Fibroblast of skin of abdomen (primary cell): ENCODE measurements at places on chromosomes 7 and 10.

GRCh38 chr10:51314481-51314880 is 240.2 kb downstream of the PRKG1 start:
- DNase-seq: peak; percentile 18

DNA sequence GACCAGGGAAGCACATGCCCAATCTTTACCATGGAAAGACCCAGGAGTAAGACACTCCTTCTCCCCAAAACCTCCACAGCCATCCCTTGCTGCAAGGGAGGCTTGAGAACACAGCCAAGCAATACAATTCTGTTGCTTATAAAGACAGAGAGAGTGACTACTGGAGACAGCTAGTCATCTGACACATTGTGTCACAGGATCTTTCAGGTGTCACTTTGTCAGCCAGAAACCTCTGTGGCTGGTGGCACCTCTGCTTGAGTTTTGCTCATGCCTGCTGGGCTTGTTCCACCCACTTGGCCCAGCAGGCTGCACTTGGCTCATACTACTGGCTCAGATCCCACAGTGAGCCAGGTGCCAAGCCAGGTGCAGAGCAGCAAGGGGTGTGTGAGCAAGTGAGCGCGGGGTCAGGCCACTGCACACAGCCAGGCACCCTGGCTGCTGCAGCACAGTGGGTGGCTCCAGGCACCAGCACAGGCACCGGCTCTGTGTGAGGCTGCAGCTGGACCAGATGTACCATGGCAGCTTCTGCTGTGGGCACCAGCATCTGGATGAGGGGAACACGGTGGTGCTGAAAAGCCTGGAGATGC is 12.4 kb upstream of the PRLHR start:
- no peak for DNase-seq

GRCh38 chr10:116720668-116721546 is 21.5 kb downstream of the HSPA12A start:
- no peak for DNase-seq

DNA sequence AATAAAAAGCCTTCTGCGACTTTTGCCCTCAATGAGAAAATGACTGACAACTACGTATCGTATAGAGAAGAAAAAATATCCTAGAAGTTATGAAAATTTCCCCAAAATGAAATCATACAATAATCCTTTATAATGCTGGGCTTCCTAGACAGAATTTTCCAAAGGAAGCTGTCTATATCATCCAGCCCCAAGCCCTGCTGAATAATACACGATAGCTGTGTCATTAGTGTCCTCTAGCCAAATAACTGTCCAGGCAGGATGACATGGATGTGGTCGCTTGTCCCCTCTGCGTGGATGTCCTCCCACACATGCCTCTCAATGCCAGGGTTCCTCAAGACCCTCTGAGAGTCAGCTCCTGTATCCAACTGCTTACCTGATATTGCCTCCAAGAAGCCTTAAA is 61.7 kb upstream of the ECHDC3 start:
- DNase-seq: no peak

- no peak for DNase-seq
Measured at GRCh38 chr10:131146790-131147189, 164.7 kb downstream of the TCERG1L start.

GRCh38 chr7:151271699-151272355 is 23.3 kb upstream of the SMARCD3 start:
- DNase-seq: peak; percentile 6

DNA sequence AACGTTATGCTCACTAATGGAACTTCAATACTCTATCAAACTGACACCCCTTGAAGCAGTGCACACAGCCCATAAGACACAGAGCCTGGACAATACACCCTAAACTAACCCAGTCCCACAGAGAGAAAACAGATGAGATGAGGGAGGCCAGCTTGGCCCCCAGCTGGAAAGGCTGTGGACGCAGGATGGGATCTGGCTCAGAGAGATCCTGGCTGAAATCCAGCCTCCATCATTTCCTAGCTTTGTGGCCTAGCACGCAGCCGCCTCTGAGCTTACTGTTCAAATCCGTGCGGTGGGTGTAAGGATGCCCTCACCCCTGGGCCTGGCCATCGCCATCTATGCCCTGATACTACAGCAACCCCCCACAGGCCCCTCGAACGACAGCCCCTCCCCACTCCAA is 32.7 kb downstream of the SNX8 start:
- peak; percentile 60 for DNase-seq

DNA sequence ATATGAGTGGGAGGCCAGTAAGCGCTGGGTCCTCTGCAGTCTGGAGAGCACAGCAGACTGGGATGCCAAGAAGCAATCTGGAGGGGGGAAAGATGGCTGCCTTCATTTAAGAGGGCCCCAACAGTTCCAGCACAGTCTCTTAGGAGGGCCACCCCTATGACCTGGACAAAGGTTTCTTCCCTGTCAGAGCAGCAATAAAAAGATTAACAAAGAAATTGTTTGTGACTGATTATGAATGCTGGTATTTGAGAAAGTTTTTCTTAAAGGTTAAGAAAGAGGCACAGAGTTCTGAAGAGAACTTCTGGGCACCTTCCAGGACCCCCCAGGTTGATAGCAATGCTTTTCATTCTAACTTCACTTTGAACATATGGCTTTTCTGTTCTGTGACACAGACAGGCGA is 52.3 kb downstream of the CYP26A1 start:
- no peak for DNase-seq

GRCh38 chr7:24284699-24285506 is 913 bp downstream of the NPY start:
- DNase-seq: no peak

- no peak for DNase-seq
Measured at GRCh38 chr7:153638821-153639435, 413.3 kb upstream of the DPP6 start.

GRCh38 chr7:137120690-137121089 is 222.8 kb downstream of the PTN start:
- DNase-seq: no peak

GRCh38 chr7:21656796-21657195 is 114.0 kb downstream of the DNAH11 start:
- no peak for DNase-seq

DNA sequence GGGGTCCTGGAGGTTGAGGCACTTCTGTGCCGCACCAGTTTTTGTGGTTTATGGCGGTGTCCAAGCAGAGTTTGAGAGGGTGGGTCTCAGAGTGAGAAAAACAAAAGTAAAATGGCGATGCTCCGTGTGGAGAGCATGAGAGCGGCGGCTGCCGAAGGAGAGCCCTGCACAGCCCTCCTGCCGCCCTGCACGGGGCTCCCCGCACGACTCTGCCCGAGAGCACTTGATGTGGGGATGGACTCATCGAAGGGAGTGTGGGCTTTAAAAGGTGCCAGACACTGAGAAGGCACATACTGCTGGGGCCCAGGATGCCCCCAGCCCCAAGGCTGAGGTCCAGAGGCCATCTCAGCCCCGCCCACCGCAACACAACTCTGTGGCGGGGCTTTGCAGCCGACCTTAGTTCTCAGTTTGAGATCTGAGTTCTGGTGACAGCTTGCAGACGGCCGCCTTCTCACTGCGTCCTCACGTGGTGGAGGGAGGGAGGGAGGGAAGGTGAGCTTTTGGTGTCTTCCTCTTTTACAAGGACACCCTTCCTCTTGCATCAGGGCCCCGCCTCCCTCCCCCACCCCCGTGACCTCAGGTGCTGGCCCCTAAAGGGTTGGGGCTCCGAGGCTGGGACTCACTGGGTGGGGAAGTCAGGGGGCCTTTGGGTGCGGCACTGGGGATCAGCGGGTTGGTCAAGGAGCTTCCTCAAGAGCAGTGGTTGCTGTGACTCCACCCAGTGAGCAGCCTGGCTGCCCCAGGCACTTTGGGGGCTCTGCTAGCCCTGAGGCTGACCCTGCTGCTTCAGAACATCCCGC is 69.1 kb downstream of the NKX6-2 start:
- DNase-seq: no peak

- DNase-seq: no peak
Measured at GRCh38 chr10:97506199-97506991, 7.7 kb downstream of the UBTD1 start.

GRCh38 chr7:109545686-109546085 is 976.0 kb downstream of the DNAJB9 start:
- no peak for DNase-seq

DNA sequence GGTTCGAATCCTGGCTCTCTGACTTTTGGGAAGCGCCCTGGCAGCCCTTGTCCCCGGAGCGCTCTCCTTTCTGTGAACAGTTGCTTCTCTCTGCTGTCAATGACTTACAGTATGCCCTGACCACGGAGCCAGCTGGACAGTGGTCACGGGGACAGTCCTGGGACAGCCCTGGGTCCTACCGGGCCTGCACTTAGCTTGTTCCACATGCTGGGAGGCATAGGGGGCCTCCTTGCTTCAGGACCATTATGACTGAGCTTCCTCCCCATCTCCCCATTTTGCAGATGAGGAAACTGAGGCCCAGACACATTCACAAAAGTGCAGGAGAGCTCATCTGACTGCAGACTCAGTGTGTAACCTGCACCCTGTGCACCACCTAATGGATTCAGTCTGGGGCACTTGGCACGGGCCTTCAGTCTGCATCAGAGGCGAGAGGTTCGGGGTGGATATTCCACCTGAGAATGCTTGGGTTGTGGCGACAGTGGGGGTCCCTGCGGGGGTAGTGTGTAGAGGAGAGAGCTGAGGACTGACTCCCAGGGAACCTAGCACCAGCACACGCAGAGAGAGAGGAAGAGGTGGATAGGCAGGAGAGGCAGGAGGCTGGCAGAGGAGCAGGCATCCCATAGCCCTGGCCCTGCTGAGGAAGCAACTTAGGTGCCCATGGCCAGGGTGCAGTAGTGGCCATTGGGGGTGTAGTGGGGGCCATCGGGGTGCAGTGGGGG is 1.6 kb downstream of the DOCK1 start:
- no peak for DNase-seq

GRCh38 chr7:2990949-2991470 is 52.7 kb downstream of the CARD11 start:
- no peak for DNase-seq

DNA sequence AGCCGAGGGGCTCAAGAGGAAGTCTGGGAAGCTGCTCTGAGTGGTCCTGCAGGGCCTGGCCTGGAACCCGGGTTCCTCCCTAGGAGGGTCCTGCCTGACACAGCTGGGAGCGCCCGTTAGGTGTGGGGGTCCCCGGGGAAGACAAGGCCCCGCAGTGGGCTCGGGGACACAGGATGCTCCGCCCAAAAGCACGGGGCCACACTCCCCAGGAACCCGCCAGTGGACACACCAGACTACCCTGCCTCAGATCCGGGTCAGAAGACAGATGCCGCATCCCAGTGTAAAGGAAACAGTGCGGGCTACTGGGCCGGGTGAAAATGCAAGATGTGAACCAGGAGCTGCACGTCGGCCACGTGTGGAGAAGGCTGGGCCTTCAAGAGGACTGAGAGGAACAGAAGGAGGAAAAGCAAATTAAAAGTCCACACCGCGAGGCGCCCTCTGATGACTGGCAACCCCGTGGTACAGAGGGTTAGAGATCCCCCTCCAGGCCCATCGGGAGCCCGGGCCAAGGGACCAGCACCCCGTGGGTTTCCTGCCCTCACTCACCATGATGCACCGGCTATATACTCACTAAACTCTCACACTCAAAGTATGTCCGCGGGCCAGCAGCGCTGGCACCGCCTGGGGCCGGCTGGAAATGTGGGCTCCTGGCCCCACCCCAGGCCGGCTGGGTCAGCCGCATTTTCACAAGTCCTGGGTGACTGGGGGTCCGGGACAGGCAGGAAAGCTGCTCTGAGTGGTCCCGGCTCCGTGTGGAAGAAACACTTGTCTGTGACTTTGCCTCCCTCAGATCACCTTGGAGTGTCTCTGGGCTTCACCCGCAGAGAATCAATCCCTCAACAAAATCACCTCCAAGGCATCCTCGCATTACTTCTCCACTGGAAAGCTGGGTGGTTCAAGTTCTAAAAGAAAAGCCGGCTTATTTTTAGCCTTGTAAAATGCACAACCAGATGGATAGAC is 6.1 kb downstream of the STK32C start:
- DNase-seq: no peak

DNA sequence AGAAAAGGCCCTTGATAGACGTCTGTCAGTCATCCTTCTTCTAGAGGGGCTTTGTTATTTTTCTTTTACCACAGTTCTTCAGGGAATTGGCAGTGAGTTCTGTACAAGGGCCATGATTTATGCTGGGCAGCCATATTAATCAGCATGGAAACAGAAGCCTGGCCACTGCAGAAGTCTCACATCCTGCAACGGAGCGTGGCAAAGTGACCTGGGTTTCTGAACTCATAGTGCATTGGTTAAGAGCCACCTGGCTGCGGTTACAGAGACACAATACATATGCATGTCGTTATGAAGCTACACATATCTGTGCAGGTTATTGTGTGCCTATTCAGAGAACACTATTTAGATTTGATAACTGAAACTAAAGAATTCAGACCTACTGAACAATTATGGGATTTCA is 419.4 kb upstream of the CELF2 start:
- DNase-seq: no peak

- DNase-seq: no peak
Measured at GRCh38 chr7:111872450-111873325, 310.4 kb upstream of the IMMP2L start.

GRCh38 chr7:1995426-1995825 is 237.3 kb downstream of the MAD1L1 start:
- no peak for DNase-seq

DNA sequence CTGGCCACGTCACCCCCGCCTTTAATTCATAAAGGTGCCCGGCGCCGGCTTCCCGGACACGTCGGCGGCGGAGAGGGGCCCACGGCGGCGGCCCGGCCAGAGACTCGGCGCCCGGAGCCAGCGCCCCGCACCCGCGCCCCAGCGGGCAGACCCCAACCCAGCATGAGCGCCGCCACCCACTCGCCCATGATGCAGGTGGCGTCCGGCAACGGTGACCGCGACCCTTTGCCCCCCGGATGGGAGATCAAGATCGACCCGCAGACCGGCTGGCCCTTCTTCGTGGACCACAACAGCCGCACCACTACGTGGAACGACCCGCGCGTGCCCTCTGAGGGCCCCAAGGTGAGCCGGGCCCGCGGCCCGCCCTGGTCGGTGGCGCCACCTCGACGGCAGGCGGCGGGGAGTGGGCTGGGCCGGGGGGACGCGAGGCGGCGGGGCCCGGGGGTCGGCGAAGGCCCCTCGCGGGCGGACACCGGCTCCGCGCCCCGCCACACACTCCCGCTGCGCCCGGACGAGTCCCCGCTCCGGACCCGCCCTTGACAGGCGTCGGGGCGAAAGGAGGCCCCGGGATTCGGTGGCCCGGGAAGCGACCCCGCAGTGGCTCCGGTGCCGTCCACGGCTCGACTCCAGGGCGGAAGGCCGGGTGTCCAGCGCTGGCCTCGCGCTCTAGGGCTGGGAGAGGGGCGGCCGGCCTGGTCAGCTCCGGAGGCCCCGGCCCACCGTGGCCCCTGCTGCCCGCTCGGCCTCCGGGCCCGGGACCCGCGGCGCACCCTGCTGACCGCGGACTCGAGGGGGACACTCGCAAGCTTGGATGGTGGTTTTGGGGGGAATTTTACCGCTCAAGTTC is 557 bp downstream of the BAG3 start:
- DNase-seq: no peak

- DNase-seq: no peak
Measured at GRCh38 chr10:42959833-42960232, 117.0 kb upstream of the RET start.

DNA sequence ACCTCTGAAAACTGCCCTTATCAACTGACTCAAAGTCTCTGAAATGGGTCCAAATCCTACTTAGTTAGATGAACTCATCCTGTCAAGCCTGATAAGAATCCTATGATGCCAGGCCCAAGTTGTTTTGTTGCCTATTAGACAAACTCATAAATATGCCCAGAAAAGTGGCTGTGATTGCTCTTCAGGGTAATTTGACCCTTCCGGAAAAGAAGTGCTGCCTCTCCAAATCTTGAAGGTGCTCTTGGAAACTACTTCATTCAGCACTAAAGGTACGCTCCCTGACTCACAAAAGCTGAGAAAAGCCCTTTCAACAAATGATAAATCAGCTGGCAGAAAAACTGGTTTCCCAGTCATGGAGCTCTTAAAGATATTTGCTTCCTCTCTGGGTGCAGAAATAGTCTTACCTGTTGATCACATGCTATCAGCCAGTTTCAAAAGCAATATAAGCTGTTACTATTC is 6.7 kb downstream of the IFIT5 start:
- DNase-seq: no peak
